CD4-positive, CD25-positive, alpha-beta regulatory T cell (primary cell): ENCODE measurements at places on chromosomes 3 and 15. TPM values are rescaled to one million over a fixed set of nuclear protein-coding genes. Genes with fewer than 3 reads are reported as not detected.

ADAMTS7 gene
- total RNA-seq = not detected

TLR9 gene
- 0.27 TPM for total RNA-seq

DNA sequence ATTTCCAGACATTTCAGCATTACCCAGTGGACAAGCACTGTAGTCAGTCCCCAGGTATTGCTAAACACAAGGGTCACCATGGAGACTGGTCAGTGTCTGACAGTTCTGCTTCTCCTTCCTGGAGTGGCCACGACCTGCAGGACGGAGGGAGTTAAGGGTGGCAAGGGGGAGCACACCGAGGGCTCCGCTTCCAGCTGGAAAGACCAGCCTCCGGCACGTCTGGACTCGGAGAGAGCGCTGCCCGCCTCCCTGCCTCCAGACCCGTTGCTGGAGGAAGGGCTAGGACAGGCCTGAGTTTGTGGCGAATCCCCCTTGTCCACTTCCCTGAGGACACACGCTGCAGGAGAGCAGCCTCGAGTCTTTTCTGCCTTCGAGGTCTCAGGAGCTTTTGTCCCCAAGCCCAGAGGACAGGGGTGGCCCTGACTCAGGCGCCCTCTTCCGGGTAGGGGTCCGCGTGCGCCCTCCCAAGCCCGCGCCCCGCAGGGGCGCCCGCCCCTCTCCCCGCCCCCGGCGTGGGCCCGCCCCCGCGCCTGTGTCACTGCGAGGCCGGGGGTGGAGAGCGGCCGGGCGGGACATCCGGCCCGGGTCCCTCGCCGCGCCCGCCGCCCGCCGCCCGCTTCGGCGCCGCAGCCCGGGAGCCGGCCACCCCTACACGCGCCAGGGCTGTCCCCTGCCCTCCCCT lies at the start of gene CHST14:
Gene CHST14 (plus strand): TSS at position 562 of the 682 bp plus-strand sequence. CDS start 230 bp downstream, outside the sequence.
- H3K36me3 ChIP-seq = peaks cover 4% of the 10 kb centered on the region
- peaks cover 17% of the 10 kb centered on the region for H3K4me1 ChIP-seq
- peak within 1 kb of the TSS; percentile 72 for H3K4me3 ChIP-seq
- H3K27ac ChIP-seq = peak within 1 kb of the TSS; percentile 71
- DNase-seq = peak; percentile 63

GRCh38 chr3:197468167-197468566 lies 87.6 kb downstream of the BDH1 start:
- H3K27me3 ChIP-seq = peaks cover 3% of the 10 kb centered on the region
- no peak for DNase-seq
- no peaks in the 10 kb centered on the region for H3K4me1 ChIP-seq
- H3K4me3 ChIP-seq = no peak overlapping the region
- no peak overlapping the region for H3K27ac ChIP-seq

- H3K27ac ChIP-seq = peak overlapping the region; percentile 39
- H3K4me1 ChIP-seq = no peaks in the 10 kb centered on the region
- H3K4me3 ChIP-seq = no peak overlapping the region
- no peaks in the 10 kb centered on the region for H3K27me3 ChIP-seq
Measured at GRCh38 chr15:44501768-44502366, 35.1 kb upstream of the EIF3J start.

DNA sequence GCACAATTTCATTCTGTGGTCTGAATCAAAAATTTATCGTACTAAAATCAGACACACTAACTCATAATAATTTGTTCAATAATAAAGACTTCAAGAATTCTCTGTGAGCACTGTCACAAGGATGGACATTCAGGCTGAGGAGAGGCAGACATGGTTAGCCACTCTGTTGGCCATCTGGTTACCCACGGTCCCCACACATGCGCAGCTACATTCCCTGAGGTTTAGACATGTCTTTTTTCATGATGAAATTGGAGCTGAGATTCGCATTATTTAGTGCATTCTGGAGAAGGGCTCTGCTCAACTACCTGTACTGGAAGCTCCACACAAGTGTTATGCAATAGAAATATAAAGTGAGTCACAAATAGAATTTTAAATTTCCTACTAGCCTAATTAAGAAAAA lies 156.9 kb downstream of the SUCNR1 start:
- no peaks in the 10 kb centered on the region for H3K4me1 ChIP-seq
- no peak overlapping the region for H3K27ac ChIP-seq
- no peaks in the 10 kb centered on the region for H3K36me3 ChIP-seq
- H3K27me3 ChIP-seq = peaks cover 2% of the 10 kb centered on the region

DNA sequence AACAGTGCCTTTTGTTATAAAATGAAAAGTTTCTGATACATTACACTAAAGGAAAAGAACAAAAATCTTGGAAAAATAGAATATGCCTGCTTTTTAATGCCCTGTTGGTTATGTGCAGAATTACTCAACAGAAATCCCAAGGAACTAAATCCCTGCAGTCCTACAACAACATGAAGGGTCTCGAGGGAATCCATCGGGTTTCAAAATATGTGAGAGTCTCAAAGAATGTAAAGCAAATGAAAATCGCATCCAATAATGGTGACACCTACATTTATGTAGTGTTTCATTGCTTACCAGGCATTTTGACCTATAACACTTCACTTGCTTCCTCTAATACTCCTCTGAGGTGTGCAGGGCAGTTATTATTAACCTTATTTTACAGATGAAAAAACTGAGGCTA lies 411.3 kb downstream of the FOXP1 start:
- peaks cover 38% of the 10 kb centered on the region for H3K36me3 ChIP-seq
- H3K4me1 ChIP-seq = peaks cover 4% of the 10 kb centered on the region
- H3K27me3 ChIP-seq = no peaks in the 10 kb centered on the region
- DNase-seq = no peak

DNA sequence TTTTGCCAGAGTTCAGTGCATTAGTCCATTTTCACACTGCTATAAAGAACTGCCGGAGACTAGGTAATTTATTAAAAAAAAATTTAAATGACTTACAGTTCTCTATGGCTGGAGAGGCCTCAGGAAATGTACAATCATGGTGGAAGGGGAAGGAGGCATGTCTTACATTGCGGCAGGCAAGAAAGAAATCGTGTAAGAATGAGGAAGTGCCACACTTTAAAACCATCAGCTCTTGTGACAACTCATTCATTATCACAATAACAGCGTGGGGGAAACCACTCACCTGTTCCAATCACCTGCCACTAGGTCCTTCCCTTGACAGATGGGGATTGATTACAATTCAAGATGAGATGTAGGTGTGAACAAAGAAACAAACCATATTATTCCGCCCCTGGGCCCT lies 1361.4 kb downstream of the NSUN3 start:
- no peaks in the 10 kb centered on the region for H3K27me3 ChIP-seq
- H3K27ac ChIP-seq = no peak overlapping the region
- H3K4me3 ChIP-seq = no peak overlapping the region
- H3K36me3 ChIP-seq = no peaks in the 10 kb centered on the region
- no peaks in the 10 kb centered on the region for H3K4me1 ChIP-seq

TJP1 gene
- not detected for total RNA-seq
